ENCODE measurements at places on chromosomes 7 and 10.

- DNase-seq: peak; percentile 52
These were observed 652 bp downstream of the HMX2 start for GRCh38 chr10:123148414-123149161.

GRCh38 chr7:18177815-18178660 is 150.4 kb upstream of the PRPS1L1 start:
- DNase-seq: peak; percentile 59

DNA sequence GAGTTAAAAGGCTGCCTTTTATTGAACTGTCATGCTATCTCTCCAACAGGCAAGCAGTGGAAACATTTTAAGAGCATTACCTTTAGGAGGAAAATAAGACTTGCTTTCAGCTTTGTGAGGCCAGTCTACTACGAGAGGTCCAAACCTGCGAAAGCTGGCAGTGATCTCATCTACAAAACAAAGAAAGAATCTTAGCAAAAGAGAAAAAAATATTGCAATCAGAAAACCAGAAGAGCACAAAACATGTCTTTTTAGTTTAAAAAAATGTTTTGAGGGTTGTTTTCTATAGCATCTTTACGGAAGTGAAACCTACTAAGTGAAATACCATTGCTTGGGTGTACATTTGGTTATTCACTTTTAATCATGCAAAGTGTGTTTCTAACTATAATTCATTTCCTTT is 147.9 kb downstream of the CPEB3 start:
- peak; percentile 32 for DNase-seq

DNA sequence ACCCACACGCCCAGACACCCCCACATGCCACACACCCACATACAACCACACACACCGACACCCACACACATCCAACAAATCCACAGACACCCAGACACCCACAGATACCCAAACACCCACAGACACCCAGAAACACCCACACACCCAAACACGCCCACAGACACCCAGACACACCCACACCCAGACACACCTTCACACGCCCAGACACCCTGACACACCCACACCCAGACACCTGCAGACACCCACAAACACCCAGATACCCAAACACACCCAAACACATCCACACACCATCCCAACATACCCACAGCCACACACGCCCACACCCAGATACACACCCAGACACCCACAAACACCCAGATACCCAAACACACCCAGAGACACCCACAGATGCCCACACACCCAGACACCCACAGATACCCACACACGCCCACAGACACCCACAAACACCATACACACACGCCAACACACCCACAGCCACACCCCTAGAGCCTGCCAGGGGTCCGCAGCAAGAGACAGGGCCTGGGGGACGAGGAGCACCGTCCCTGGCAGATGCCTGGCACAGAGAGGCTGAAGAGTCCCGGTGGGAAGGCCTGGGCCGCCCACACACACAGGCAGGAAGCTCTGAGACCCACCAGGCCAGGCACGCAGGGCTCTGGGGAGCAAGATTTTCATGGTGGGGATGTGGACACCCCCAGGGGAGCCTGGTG is 28.5 kb downstream of the CYP2W1 start:
- DNase-seq: no peak

- no peak for DNase-seq
These were observed 154.1 kb upstream of the AHR start for GRCh38 chr7:17144322-17144721.

DNA sequence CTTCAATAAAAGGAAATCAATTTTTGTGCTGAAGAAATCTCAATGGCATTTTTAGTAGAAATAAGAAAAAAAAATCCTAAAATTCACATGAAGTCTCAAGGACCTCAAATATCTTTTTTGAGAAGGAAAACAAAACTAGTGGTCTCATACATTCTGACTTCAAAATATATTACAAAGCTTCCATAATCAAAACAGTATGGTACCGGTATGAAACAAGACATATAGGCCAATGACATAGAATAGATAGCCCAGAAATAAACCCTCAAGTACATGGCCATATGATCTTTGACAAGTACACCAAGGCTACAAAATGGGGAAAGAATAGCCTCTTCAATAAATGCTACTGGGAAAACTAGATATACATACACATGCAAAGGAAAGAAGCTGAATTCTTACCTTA is 131.8 kb upstream of the GPR22 start:
- no peak for DNase-seq
